ENCODE measurements at places on chromosomes 7 and 10. TPM values are rescaled to one million over a fixed set of nuclear protein-coding genes. Genes with fewer than 3 reads are reported as not detected.

- no peak for DNase-seq
Observed at GRCh38 chr10:114499630-114500190, 95.4 kb upstream of the AFAP1L2 start.

GRCh38 chr7:94683066-94683465 lies 27.1 kb upstream of the SGCE start:
- DNase-seq: no peak

PGAM2 gene
- 449 TPM for total RNA-seq

ORC5 gene
- total RNA-seq: 6.6 TPM

DNA sequence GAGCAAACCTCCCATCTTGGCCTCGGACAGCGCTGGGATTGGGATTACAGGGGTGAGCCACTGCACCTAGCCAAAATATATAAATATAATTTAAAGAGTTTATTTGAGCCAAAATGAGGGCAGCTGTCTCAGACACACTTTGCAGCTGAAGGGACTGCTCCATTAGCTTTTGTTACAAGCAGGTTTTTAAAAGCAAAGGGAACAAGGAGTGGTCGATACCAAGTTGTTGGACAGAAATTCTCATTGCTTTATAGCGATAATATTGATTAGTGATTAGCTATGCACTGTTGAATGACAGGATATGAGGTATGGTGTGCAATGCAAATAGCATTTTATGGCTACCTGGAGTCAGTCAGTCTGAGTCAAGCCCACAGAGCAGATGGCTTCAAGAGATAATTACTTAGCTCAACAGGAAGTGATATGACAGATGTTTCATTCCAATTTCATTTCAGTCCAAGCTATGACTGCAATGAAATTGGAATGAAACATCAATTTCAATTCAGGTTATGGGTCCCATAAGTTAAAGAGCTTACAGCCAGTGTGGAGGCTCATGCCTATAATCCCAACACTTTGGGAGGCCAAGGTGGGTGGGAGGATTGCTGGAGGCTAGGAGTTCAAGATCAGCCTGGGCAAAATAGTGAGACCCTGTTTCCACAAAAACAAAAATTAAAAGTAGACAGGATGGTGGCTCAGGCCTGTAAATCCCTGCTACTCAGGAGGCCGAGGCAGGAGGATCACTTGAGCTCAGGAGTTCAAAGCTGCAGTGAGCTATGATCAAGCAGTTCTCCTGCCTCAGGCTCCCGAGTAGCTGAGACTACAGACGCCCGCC lies 23.1 kb downstream of the TYW1 start:
- DNase-seq: no peak

DNA sequence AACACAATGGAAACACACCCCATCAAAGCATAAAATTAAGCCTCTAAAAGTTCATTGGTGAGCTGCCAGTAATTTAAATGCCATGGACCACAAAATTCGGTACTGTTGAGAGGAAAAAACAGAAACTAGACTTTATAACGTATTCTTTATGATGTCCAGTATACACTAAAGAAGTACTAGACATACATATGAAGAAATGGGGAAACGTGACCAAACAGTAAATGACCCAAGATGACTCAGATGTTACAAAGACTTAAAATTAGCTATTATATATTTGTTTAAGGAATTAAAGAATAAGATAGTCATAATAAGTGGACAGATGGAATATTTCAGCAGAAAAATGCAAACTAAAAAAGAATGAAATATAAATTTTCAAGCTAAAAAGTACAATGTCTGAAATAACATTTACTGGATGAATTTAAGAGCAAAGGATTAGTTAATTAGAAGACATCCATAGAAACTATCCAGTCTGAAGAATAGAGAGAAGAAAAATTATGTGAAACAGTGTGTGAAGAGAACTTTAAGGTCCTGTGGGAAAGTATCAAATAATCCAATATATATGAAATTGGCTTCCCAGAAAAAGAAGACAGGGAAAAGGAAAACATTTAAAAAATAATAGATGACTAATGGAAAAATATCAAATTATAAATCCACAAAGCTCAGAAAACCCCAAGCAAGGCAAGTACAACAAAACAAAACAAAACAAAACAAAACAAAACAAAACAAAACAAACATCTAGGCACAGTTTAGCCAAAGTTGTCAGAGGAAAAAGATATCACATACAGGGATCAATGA lies 69.4 kb downstream of the SAMD9 start:
- DNase-seq: no peak

SNCG gene
- total RNA-seq: 11.9 TPM

DNA sequence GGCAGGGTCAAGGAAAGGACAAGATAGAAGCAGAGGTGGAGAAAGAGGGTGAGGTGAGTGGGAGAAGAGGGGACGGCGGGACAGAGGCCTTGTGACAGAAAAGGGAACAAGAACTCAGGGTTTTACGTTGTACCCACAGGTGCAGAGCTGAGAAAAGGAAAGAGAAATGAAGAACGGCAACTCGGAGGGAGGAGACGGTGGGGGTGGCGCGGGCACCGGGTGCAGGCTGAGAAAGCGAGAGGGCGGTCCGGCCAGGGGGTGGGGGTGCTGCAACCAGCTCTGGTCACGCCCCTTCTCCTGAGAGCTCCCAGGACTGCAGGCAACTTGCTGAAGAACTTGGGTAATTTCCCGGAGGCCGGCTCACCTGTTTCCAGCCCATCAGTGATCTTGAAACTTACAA lies 65.3 kb downstream of the CARD11 start:
- DNase-seq: no peak

BMPER gene
- total RNA-seq: 1.9 TPM

SFTPA2 gene
- 1.3 TPM for total RNA-seq

INSYN2A gene
- total RNA-seq: 0.10 TPM

DNA sequence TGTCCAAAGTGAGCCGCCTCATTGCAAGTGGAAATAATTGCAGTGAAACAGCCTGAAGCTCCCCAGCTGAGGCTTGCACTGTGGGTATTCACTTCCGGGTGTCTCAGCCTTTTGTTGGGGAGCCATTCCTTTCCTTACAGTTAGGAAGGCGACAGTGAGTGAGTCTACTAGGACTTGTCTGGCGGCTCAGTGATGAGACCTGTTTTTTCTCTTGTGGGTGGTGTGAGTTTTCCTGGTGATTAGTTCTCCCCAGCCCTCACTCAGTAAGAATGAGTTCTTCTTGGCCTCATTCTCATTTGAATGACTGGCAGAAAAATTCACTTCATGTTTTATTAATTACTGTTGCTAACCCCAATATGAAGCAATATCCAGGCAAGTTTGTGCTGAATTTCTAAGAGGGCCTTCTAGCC lies 2.6 kb downstream of the PGAM1 start:
- DNase-seq: no peak

EGR2 gene
- 1.0 TPM for total RNA-seq

DNA sequence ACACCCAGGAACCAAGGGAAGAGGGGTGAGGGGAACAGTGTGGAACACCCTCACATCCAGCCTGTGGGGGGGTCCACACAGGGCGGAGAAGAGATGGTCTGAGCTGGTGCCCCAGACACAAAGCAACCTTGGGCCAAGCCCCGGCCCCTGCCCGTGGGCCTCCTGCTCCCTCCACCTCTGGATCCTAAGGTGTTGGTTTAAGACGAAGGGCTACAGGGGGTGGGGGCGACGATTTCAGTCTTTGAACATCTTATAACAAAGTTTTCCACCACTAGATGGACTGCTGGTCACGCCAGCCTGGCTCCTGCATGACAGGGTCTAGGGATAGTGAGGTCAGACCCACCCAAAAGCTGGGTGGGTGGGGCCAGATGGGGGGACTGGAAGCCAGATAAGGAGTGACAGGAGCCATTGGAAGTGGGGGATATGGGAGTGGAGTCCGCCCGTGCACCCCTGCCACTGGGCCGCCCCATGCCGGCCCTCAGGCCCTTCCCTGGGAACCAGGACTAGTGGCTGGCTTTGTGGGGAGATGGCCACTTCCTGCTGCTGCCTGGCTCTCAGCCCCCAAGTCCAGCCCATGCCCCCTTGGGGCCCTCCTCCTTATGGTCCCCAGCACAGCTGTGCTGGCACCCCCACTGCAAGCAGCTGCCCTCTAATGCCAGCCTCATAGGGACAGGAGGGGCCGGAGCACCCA lies 98.4 kb downstream of the RGS10 start:
- peak; percentile 42 for DNase-seq

GRCh38 chr10:130221456-130222375 lies 85.5 kb downstream of the GLRX3 start:
- no peak for DNase-seq
